ENCODE measurements at places on chromosomes 16 and 17.

- no peak for DNase-seq
Observed at GRCh38 chr17:82910041-82910481, 70.2 kb upstream of the ZNF750 start.

GRCh38 chr17:47717979-47718621 is 14.9 kb upstream of the TBX21 start:
- DNase-seq: no peak

DNA sequence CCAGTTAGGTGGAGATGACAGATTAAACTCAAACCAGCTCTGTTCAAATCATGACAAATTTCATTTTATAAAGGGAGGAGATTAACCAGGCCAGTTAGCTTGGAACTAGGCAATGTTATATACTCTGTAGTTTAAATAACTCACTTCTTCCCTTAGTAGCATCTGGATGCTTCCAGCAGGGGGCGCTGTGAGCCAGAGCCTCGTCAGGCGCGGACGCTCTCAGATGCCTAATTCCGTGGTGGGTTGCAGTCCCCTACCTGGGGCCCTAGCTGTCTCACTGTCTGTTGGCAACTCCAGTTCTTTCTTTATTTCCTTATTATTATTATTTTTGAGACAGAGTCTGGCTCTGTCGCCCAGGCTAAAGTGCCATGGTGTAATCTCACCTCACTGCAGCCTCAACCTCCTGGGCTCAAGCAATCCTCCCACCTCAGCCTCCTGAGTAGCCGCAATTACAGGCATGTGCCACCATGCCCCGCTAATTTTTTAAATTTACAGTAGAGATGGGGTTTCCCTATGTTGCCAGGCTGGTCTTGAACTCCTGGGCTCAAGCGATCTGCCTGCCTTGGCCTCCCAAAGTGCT is 17.3 kb upstream of the WFDC1 start:
- peak; percentile 63 for DNase-seq

DNA sequence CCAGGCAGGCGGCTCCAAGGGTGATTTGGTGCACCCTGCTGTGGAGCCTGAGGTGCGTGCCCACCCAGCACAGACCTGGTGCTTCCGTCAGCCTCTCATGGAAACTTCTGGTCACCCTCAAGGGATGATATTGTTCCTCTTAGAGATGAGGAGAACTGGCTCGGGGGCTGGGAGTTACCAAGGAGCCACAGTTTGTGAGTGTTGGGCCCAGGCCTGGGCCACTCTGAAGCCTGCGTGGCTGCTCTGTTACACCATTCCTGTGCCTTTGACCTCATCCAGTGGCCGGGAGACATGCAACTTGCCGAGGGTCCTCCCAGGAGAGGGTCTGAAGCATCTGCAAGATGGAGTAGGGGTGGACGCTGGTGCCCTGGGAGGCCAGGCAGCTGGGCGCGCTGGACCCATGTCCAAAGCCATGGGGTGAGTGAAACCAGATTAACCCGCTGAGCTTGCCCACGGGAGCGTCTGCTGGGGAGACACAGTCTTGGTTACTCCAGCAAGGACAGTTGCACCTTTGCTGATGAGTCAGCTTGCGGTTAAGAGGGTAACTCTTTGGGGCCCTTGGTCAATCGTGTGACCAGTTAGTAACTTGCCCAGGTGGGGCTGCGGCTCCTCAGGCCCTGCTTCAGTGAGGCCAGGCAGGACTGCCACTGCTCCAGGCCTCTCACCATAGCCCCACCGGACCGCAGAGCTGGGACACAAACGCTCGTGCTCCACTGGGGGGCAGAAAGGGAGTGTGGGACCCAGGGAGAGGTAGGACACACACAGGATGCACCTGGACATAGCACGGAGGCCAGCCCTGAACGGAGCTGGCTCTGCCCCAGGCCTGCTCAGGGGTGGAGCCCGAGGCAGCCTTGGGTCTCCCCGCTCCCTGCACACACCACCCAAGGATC is 7.5 kb downstream of the C16orf90 start:
- DNase-seq: no peak

GRCh38 chr16:88430185-88430523 is 22.9 kb upstream of the ZFPM1 start:
- no peak for DNase-seq

GRCh38 chr16:75097941-75098901 is 18.4 kb downstream of the LDHD start:
- no peak for DNase-seq

DNA sequence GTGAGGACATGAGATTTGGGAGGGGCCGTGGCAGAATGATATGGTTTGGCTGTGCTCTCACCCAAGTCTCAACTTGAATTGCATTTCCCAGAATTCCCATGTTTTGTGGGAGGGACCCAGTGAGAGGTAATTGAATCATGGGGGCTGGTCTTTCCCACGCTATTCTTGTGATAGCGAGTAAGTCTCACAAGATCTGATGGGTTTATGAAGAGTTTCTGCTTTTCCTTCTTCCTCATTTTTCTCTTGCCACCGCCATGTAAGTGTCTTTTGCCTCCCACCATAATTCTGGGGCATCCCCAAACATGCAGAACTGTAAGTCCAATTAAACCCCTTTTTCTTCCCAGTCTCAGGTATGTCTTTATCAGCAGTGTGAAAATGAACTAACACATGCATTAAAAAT is 40.6 kb downstream of the CCT6B start:
- no peak for DNase-seq

DNA sequence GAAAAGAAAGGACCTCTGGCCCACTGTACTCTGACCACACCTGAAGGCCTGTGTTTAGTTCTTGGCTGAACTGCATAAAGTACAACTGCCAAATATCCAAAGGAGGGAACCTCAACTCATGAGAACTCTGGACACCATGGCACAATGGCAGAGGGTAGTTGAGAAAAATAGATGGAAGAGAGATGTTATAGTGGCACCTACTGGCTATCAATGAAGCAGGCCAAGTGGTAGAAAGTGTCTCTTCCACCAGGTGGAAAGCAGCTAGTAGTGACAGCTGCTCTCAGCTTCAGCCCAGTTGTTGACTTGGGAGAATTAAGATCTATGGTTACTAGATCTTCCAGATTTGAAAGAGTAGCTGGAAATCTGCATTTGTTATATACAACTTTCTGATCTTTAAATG is 3.2 kb downstream of the MED31 start:
- peak; percentile 27 for DNase-seq

DNA sequence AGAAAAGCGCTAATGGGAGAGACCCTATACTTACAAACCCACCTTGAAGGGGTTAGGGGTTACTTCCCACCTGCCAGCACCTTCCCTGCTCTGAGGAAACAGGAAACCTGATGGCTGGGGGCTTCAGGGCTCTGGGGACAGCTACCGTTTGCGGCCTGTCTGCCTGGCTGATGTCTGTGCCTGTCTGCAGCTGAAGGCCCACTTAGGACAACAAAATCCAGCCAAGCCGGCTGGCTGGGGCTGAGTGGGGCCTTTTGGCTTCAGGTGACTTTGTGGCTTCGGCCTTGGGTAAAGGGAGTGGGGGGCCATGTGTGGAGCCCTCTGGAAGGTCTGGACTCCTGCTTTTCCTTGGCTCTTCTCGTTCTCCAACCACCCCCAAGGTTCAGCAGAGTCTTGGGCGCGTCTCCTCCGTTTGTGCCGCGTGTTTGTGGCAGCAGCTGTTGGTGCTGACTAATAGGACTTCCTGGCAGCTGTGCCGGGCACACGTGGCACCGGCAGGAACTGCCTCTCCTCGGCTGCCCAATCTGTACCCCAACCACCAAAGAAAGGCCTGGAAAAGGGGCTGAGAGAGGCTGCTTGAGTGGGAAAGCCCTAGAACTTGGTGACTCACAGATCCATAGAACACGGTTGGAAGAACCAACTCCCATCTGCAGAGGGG is 186.7 kb downstream of the MSI2 start:
- no peak for DNase-seq

DNA sequence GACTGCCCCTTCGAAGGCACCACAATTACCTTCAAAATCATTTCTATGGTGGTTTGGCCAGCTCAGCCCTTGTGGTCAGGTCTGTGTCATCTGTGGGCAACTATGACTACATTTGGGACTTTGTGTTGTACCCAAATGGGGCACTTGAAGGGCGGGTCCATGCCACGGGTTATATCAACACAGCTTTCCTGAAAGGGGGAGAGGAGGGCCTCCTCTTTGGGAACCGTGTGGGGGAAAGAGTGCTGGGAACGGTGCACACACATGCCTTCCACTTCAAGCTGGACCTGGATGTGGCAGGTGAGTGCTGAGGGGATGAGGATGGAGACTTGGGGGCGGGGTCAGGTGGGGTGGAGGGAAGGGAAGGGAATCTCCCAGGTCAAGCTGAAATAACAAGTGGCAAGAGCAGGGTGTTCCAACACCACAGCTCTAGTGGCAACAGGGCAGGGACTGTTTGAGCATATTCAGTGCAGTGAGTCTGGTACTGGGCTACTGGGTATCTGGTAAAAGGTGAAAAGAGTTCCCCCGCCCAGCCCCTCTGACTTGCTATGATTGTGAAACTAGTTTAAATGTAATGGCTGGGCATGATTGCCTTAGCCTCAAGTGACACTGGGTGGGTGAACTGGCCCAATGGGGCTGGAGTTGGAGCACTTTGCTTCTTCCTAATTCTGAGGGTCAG is 1.7 kb downstream of the AOC2 start:
- DNase-seq: no peak

GRCh38 chr16:26316683-26317464 is 625.1 kb downstream of the HS3ST4 start:
- no peak for DNase-seq

GRCh38 chr17:74962622-74963394 is 9.8 kb downstream of the HID1 start:
- no peak for DNase-seq

DNA sequence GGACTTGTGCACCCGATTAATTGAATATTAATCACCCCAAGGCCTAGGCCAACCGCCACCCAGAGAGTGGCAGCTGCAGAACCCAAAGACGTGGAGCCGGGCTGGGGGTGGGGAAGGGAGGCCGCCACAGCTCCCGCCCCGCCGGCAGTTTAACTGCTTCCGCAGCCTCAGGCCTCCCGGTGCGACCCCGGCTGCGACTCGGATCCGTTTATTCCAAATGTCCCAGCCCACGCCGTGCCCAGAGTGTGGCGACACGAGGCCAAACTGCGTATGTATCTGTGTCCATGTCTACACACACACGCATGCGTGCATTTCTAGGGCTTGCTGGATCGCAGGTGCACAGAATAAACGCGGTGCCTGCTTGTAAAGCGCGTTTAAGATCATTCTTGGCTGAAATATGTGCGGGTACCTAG is 802 bp upstream of the TOB1 start:
- no peak for DNase-seq

DNA sequence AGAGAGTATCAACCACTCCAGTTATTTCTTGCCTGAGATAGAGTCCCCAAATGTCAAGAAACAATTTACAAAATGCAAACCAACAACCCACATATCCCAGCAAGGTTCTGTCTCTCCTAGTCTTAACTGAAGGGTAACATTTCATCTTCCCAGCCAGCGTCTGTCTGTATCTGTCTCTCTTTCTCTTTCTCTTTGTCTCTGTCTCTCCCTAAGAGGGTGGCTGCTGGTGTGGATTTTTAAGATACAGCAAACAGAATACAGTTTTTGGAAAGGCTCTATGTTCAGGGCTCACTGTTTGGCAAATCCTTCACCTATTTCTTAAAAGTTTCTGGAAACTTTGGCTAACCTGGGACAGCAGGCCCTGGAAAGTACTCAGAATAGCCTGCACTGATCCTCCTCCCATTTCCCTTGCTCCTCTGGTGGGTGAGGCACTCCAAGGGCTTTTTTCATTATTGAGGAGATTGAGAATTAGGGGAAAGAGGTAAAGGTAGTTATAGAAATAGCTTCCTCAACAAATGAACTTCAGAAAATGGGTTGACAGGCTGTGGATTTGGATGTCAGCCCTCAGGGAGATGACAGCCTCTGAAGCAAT is 6.2 kb downstream of the HOXB4 start:
- DNase-seq: no peak

GRCh38 chr16:1331712-1332617 is 1.5 kb upstream of the BAIAP3 start:
- DNase-seq: peak; percentile 84

DNA sequence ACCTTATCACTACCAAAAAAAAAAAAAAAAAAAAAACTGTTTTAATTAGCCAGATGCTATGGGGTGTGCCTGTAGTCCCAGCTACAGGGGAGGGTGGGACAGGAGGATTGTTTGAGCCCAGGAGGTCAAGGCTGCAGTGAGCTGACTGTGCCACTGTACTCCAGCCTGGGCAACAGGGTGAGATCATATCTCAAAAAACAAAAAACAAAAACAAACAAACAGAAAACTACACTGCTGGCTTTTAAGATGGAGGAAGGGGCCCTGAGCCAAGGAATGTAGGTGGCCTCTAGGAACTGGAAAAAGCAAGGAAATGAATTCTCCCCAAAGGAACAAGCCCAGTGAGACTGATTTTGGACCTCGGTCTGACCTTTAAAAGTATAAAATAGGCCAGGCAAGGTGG is 61.4 kb downstream of the BEAN1 start:
- no peak for DNase-seq

GRCh38 chr16:25034911-25035310 is 19.7 kb upstream of the ARHGAP17 start:
- DNase-seq: no peak

DNA sequence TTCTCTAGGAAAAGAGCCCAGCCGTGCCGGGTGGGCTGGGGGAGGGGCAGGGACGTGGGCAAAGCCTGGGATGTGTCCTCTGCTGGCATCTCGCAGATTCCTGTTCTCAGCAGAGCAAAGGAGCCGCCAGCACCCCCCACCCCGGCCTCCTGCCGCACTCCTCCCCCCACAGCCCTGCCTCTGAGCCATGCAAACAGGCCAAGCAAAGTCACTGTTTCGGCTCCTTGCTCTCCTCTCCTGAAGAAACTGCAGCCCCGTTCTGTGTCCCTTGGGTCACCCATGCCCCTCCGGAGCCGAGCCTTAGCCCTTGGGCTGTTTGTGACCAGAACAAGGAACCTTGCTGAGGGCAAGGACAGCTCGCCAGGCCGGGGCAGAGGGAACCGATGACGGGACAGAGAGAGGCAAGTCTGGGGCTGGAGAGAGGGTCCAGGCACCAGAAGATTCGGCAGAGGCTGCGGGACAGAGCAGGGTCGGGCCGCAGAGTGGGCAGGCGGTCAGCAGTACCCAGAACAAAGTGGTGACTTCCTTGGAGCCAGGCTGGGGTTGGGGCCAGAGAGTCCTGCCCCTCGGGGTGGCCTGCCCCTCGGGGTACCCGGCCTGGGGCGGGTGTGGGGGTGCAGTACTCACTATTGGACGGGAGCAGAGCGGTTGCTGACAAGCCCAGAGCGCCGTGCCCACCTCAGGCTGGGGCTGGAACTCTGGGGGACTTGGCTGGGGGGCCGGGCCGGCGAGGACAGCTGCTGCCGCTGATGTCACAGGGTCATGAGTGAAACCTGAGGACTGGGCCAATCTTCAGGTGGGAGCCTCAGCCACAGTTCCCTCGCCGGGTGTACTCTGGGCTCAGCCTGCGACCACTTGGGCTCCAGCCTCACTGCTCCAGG is 9.2 kb upstream of the PRR29 start:
- DNase-seq: no peak

Data from fibroblast of pulmonary artery (primary cell).